Mesothelial cell of epicardium (in vitro differentiated cells): ENCODE measurements at places on chromosomes 5 and 9. TPM values are rescaled to one million over a fixed set of nuclear protein-coding genes. Genes with fewer than 3 reads are reported as not detected.

DNA sequence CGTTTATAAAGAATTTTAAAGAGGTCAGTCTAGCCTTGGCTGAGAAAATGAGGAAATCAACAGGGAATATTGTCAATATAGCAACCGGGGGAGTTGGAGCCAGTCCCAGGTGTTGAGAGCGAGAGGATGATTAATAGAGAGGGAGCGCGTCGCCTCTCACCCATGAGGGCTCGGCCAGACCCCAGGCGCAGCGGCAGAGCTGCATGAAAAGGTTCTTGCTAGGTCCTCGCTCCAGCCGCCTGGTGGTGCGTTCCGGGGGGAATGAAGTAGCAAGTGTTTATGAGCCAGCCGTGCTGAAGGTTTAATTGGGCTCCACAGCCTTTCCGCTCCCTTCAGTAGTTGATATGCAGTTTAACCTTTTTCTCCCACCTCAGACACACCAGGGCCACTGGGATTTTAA lies 167.3 kb upstream of the IRX1 start:
- DNase-seq: no peak

DNA sequence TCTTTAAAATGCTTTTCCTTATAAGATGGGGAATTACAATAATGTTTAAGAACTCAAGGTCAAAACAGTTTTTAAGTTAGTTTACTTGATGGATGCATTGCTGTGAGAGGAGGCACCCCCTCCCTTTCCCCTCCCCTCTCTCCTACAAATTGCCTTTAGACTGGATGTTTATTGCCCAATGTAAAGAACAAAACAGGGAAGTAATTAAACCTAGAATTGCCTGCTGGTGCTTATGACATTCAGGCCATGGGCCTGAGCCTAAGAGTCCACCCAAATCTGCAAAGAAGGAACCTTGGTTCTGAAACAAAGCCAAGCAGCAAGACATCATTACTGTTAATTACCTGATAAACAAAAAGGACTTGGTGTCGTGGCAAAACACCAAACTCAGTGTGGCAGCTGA lies 630.3 kb downstream of the ISL1 start:
- DNase-seq: no peak

DNA sequence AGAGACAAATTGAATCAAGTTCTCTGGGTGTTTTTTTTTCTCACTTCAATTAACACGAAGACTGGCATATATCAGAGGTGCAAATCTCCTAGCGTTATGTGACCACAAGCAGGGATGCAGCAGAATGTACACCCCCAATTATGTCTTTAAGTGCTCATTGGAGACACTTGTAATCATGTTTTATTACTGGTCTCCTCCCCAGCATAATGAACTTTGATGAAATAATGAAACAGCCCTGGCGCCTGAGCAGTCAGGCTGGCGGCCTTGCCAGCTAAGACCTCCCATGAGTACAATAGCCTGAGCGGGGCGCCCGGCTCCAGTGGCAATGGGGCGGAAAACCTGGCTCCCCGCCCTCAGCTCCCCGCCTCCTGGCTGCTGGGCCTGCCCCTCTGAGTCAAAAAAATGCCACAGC lies 209.4 kb upstream of the MSX2 start:
- no peak for DNase-seq

GRCh38 chr5:155897761-155898160 lies 429.2 kb upstream of the SGCD start:
- no peak for DNase-seq

DNA sequence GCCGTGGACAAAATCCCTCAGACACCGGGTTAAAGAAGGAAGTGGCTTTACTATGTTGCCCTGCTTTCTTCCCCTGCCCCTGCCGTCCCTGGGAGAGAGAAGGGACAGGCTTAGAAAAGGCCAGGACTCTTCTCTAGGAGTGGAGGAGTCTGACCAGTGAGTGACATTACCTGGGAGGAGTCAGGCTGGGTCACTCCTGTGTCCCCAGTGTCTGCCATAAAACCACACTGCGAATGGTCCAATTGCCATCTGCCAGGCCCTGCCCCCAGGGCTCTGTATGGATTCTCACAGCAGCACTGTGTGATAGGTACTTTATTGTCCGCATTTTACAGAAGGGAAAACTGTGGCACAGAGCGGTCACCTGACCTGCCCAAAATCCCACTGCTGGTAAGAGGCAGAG lies 31.3 kb upstream of the FUBP3 start:
- DNase-seq: no peak

DNA sequence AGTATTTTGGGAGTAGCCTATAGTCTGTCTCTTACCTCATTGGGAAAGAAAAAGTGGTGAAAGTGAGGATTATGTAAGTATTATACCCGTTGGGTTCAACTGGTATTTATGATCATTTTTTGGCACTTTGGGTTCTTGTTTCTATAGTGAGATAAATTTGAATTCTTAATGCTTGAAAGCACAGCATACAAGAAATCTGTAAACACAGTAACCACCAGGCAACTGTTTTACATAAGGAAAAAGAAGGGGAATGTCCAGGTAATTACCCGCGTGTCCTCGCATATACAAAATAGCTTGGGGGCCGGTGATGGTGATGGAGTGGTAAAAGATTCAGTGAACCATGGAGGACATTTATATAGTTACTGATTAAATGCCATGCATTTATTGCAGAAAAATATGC lies 60.5 kb downstream of the BASP1 start:
- no peak for DNase-seq

- no peak for DNase-seq
These were observed 82.9 kb upstream of the ALDH1B1 start for GRCh38 chr9:38309324-38310195.

GRCh38 chr9:21097817-21098216 lies 20.1 kb upstream of the IFNB1 start:
- DNase-seq: no peak

DNA sequence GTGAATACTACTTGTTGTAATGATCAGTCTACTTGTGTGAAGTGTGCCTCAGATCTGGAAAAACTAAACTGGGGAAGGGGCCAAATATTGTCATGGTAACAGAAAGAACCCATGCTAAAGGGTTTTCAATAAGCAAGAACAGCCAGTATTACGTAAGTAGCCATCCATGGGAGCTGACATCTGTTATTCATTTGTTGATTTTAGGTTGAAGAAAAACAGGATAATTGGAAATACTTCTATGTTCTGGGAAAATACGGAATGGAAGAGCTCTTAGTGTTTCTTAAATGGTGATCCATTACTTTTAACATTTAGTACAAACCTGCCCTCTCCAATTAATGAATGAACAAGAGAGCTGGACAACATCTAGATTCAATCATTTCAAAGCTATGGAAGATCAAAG lies 485.8 kb downstream of the NTRK2 start:
- DNase-seq: no peak

- DNase-seq: no peak
These were observed 23.6 kb upstream of the CEMIP2 start for GRCh38 chr9:71791875-71792274.

The SPRY4 gene
- 21.3 to 21.5 TPM (median 21.4 TPM) in 3 replicates for total RNA-seq

The MTRR gene
- total RNA-seq: 40.5 to 44.1 TPM (median 40.7 TPM) in 3 replicates

The ORM2 gene
- total RNA-seq: not detected in 3 replicates

The FAM221B gene
- total RNA-seq: 0.07 TPM in 1 of 3 replicates, not detected in the others
